ENCODE measurements at places on chromosomes 2 and 18.

DNA sequence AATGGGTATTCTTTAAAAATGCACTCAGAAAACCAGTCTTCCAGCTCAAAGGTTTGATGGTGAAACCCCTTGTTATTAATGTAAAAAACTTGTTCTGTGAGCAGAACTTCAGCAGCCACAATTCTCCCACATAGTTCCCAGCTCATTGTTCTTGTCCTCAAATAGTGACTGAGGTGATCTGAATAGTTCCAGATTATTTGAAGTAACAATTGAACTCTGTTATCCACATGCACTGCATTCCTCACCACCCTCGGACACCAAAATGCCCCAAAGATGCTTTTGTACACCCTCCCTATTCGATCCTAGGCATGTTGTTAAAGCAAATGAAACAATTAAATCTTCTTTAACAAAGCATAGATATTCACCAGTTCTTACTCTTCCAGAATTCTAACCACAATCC lies 2186.8 kb upstream of the CELF4 start:
- DNase-seq = no peak

GRCh38 chr18:5643288-5643687 lies 99.5 kb upstream of the EPB41L3 start:
- DNase-seq = no peak

DNA sequence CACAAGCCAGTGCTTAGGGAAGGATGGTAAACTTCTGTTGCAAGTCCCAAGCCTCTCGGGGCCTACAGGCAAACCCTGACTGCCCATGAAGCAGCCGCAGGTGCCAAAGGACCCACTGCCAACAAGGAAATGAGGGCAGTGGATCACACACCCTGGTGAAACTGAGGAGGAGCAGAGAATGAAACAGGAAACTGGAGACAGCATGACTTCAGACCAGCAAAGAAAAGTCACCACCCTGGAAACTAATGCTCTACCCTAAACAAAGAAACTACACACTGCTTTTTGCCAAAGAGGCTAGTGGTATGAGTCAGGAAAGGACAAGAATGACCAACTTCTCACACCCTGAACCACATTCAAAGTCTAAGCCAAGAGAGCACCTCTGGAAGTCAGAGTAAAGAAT lies 97.2 kb downstream of the MYO5B start:
- DNase-seq = no peak

- no peak for DNase-seq
These were observed 58.5 kb downstream of the SMAD7 start for GRCh38 chr18:48892146-48892855.

DNA sequence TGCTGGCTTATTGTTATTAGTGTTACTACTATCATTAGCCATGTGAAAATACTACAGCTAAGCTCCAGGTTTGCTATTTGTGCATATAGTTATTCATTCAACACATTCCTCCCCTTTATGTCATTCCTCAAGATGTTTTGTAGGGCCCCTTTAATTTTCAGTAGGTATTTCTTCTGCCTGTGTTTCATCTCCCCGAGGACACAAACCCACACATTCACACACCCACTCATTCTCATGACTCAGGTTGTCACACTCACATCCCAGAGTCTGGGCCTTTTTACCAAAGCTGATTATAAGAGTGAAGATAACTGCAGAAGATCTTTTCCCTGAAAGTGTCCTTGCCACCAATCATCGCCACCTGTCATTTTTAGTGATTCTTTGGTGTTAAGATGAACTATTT lies 68.6 kb upstream of the SPOPL start:
- no peak for DNase-seq

DNA sequence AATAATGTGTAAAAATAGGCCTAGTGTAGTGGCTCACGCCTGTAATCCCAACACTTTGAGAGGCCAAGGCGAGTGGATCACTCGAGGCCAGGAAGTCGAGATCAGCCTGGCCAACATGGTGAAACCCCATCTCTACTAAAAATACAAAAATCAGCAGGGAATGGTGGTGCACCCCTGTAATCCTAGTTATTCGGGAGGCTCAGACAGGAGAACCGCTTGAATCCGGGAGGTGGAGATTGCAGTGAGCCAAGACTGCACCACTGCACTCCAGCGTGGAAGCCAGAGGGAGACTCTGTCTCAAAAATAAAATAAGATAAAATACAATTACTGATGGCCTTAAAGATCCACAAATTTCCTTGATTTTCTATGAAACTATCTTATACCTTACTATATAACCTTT lies 3.8 kb downstream of the ATF2 start:
- DNase-seq = no peak

Data from ELF-1 (cell line).